ENCODE measurements at places on chromosomes 6 and 20.

DNA sequence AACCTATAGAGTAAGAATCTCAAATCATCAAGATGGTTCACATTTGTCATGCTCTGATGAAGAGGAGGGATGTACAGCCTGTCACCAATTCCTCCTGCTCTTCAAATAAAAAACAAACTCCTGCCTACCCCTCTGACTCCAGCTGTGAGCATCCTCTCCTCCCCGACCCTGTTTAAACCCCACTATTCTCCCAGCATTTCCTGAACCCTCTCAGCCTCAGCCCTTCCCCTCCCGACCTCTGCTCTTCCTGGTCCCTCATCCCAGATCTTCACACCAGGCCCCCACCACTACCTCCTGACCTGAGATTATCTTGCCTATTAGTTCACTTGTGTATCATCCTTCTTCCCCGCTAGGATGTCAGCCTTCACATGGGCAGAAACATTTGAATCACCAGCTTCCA is 75.8 kb downstream of the ZMYND8 start:
- DNase-seq = no peak

- DNase-seq = no peak
Measured at GRCh38 chr20:39823224-39823623, 861.1 kb downstream of the DHX35 start.

GRCh38 chr20:51799401-51799860 is 2.9 kb downstream of the SALL4 start:
- DNase-seq = no peak

DNA sequence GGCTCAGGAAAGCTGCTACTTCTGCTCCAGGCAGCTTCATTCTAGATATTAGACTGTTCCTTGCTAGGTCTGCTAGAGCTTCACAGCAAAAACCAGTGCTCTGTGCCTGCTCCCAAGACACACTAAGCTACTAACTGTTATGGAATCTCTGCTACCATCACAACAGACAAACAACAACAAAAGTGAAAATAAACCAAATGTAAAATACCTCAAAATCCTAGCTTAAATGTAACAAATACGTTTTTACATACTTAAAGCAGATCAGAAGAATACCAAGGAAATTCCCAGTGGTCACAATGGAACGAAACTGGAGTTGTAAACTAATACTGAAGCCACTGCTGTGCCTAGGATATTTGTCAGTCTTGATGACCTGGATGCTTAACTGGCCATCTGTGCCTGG is 84.6 kb upstream of the EZR start:
- DNase-seq = no peak

- DNase-seq = no peak
Measured at GRCh38 chr6:105170059-105170458, 9.8 kb downstream of the POPDC3 start.
